GM12865 (cell line): ENCODE measurements at places on chromosomes 7 and 10.

GRCh38 chr10:126439942-126440341, 51.7 kb upstream of the ADAM12 start:
- no peak for DNase-seq

- no peak for DNase-seq
Measured at GRCh38 chr10:33010132-33011037, 52.4 kb upstream of the ITGB1 start.

GRCh38 chr7:78015574-78016260, 217.1 kb downstream of the PHTF2 start:
- no peak for DNase-seq

DNA sequence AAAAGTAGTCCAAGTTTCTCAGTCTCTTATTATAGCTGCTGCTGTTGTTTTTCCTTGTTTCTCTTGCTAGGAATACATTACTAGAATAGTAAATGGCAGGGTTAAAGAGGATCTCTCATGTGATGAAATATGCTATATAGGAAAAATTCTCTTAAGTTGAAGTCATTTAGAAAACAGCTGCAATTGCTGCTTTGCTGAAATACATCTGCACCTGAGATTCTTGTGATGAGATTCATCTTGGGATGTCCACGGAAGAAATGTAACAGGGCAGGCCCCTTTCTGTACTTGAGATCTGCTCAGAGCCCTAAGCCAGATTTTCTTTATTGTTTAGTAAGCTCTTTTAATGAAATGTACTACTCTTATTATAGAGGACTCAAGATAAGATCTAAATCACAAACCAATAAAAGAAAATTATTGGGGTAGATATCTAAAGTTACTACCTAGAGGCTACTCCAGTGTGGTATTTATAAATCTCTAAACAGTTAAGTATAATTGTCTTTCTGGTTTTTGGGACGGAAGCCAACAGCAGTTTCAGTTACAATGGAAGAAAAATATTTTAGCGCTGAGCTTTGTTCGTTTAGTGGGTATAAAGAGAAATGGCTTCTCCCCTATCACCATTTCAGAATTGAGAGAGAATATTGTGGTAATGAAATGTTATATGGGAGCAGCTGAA, 701.5 kb downstream of the KCNMA1 start:
- no peak for DNase-seq

GRCh38 chr7:34096198-34096651, 190.9 kb downstream of the BMPER start:
- DNase-seq: no peak

GRCh38 chr10:30160271-30160982, 101.0 kb upstream of the JCAD start:
- peak; percentile 60 for DNase-seq

DNA sequence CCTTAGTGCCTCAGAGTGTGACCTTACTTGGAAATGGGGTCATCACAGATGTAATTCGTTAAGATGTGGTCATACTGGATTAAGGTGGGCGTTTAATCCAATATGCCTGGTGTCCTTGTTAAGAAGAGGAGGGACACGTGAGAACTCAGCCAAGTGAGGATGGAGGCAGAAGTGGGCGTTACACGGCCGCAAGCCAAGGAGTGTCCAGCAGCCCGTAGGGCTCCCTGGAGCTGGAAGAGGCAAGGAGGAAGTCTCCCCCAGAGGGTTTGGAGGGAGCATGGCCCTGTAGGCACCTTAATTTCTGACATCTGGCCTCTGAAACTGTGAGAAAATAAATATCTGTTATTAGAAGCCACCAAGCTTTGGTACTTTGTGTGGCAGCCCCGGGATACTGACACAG, 21.3 kb downstream of the DOCK1 start:
- DNase-seq: no peak

DNA sequence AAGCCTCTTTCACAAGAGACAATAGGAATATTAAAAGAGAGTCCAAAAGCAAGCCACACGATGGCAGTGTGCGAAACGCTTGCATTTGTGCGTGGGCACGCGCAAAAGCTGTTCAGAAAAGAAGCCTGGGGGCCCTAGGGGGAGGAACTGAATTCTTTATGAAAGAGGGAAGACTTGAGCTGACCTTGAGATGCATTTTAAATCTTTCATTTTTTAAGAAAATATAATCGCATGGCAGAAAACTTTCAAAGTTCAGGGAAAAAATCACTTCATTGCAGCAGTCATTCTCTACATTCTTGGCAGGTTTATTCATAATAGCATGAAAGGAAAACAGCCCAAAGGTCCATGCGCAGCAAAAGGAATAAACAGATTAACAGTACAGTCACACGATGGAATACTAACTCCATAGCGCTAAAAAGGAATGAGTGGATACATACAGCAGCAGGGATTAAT, 206.5 kb upstream of the PRKCQ start:
- no peak for DNase-seq

DNA sequence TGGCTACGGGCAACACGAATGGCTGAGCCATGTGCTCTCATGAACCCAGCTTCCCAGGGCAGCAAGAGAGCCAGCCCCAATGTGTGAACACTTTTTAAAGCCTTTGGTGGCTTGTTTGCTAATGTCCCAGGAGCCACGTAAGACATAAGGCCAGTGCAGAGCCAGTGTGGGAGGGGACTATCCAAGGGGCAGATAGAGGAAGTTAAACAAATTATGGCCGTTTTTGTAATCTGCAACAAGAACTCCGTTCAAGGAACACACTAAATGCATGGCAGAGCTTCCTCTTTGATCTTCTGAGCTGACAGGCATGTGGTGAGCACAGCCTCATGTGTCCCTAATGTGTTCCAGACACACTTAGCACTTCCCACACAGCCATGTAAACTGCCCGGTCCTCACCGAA, 133.3 kb downstream of the TEX36 start:
- DNase-seq: no peak

- no peak for DNase-seq
Measured at GRCh38 chr10:34154383-34154900, 660.7 kb downstream of the PARD3 start.

- DNase-seq: no peak
Measured at GRCh38 chr10:13650961-13651360, 64.2 kb downstream of the PRPF18 start.

DNA sequence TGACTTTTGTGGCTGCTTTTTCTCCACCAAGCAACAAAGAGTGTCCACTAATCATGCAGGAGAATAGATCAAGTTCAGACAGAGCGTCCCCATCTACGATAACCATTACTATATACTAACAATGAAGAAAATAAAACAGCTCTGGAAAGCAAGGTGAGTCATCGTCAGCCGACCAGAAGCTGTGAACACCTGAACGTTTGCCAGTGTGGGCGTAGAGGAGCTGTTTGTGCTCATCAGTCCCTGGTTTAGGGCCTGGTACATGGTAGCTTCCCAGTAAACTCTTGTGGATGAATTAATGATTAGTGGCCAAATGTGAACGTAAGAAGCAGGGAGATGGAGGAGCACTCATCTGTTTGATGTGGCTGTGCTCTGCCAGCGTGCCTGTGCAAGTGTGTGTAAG, 180.7 kb downstream of the EVX1 start:
- no peak for DNase-seq

DNA sequence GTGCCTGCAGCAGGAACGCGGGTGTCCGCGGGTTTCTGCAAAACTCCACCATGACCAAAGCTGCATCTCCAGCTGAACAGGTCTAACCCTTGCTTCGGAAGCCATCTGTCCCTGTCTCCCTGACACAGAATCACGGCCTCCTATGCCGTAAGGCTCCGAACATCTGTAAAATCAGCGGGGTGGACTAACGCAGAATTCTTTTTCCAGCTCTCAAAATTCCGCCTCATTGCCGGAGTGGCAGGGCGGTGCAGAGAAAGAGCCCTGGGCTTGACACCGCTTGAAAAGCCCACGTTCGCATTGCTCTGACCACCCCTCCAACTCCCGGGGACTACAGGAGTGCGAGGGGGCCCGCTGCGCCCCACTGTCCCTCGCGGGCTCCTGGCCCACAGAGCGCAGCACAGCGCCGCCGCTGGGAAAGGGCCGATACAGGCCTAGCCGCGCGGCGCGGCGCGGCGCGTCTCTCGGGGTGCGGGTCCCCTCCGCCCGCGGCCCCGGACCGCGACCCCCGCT, 409 bp downstream of the DNMBP start:
- DNase-seq: no peak

- no peak for DNase-seq
Measured at GRCh38 chr10:33783557-33783956, 449.1 kb upstream of the NRP1 start.

DNA sequence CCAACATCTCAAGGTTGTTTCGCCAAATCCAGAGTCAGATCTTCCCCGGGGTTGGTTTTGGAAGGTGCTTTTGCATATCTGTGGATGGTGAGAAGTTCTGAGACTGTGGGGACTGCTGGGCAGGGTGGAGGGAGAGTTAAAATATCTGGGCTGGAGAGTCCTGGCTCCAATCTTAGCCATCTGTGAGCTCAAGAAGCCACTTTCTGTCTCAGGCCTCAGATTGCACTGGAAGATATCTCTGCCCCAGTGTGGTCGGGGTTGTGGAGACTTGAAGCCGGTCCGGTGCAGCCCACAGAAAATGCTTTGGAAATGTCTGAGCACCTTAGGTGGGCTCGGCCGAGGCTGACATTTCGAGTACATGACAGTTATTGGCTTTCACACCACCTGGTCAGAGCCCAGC, 72.2 kb upstream of the SFMBT2 start:
- no peak for DNase-seq

DNA sequence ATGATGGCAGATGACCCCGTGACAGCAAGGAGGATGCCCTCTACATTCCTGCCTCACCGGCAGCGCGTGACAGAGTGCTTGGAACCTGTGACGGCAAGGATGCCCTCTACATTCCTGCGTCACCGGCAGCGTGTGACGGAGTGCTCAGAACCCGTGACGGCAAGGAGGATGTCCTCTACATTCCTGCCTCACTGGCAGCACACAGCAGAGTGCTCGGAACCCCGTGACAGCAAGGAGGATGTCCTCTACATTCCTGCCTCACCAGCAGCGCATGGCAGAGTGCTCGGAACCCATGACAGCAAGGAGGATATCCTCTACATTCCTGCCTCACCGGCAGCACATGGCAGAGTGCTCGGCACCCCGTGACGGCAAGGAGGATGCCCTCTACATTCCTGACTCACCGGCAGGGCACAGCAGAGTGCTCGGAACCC, 231.0 kb downstream of the DIP2C start:
- no peak for DNase-seq

- DNase-seq: no peak
Measured at GRCh38 chr10:69503896-69504265, 52.6 kb downstream of the TSPAN15 start.

GRCh38 chr10:1560535-1561192, 176.7 kb downstream of the ADARB2 start:
- DNase-seq: no peak

GRCh38 chr10:133614830-133615580, 11.6 kb downstream of the FRG2B start:
- DNase-seq: no peak

DNA sequence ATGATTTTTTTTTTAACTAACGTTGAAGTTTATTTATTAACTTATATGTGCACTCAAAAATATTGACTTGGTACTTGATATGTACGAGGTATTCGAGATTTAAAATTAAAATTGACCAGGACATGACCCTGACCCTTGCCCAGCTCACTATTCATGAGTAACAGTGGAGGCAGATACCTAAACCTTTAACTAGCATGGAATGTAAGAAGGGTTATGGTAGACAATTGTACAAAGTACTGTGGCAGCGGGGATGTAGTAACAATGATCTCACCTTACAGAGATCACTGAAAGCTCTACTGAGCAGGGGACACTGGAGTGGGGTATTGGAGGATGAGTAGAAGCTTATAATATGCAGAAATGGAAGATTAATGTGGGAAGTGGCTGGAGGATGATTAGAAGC, 60.8 kb downstream of the ADRA2A start:
- DNase-seq: no peak

DNA sequence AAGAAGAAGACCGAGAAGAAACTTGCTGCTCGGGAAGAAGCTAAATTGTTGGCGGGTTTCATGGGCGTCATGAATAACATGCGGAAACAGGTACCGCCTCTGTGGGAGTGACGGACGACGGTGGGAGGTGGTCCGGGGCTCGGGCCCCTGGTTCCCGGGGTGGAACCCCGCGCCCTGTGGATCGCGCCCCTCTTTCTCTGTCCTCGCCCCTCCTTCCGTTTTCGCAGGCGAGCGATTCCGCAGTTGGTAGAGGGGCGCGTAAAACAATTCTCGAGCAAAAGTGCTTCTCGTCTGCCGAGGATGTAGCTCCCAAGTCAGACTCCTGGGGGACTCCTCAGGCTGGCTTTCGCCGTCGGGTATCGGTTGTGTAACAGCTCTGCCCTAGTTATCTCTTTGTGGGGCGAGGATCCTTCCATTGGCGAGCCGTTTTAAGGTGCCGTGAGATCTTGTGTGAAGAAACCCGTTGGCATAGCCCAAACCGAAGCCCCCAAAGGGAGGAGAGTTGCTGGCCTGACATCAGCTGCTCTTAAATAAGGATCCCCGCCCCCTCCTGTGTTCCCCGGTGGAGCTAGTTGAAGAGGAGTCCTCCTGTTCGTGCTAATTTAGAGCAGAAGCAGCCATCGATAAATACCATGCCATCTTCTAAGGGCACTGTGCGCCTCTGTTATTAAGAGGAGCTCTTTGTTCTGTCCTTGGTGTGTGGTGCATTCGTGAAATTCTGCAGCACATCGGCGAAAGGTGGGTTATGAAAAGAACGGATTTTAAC, 655 bp downstream of the KLHL7 start:
- peak; percentile 52 for DNase-seq

GRCh38 chr7:156510966-156511365, 129.6 kb upstream of the RNF32 start:
- DNase-seq: no peak

DNA sequence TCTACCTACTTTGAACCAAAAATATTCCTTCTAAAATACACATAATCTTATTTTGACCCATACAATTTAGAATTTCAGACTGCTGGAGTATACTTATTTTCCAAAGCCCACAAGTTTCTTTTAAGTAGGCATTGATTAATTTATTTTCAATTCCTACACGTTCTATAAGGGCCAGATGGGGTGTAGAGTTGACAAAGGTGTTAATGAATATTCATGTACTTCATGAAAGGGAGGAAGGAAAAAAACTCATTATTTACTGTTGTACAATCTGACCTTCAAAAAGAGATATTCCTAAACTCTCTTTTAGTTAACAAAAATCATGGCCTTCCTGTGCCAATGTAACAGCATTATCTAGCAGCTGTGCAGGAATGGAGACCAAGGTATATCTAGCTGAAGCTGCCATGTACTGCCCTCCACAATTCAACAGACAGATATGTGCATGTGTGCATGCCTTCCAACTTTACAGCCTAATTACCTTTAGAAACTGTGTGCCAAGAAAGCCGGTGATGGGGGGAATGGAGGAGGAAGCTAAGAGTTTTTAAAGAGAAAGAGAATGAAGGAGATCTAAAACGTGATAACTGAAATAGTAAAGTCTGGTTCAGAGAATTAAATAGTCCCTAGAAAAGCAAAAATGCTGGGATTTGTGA, 108.9 kb downstream of the UPF2 start:
- DNase-seq: no peak

- no peak for DNase-seq
Measured at GRCh38 chr7:28419716-28420115, 7.4 kb downstream of the CREB5 start.

GRCh38 chr7:28956608-28957063, 1.5 kb downstream of the TRIL start:
- DNase-seq: no peak
